ENCODE measurements at places on chromosomes 5 and 9. TPM values are rescaled to one million over a fixed set of nuclear protein-coding genes. Genes with fewer than 3 reads are reported as not detected.

Gene PIP5K1B
- 2.9 TPM for total RNA-seq

Gene SHOC1
- under 0.01 TPM for total RNA-seq

Gene CRB2
- total RNA-seq: not detected

Gene PCDHGC5
- total RNA-seq: 0.77 TPM

- DNase-seq: no peak
Observed at GRCh38 chr5:54736003-54736797, 218.6 kb downstream of the SNX18 start.

DNA sequence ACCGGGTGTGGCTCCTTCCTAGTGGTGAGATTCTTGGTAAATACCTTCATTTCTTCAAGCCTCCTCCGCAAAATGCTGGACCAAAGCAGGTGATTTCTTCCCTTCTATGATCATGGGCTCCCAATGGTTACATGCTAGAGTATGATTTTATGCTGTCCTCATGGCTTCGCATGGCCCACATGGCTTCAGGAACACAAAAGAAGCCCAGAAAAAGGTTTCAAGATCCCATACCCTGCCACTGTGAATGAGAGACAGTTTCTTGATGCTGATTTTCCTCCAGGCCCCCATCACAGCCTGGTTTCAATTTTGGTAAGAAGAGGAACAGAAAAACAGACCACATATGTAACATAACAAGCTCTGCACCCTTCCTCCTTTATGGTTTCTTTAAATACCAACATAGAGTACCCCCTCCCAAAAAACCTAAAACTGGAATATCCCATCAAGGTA is 2.4 kb upstream of the RXFP3 start:
- DNase-seq: no peak

GRCh38 chr5:74400067-74400466 is 240.5 kb downstream of the ENC1 start:
- DNase-seq: no peak

DNA sequence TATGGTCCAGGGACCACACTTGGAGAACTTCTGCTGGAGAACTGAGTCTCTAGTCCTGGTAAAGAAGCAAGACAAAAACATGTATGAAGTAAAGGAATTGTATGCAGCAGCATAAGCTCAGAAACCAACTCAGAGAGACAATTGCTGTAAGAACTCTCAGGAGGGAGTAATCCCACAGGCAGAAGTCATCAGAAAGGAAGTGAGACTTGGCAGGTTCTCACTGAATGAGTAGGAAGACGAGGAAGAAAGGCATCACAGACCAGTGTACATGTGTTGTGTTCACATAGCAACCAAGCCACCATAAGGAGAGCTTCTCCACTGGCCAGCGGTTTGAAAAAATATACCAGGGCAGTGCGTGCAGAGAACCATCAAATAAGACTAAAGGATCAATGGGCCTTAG is 57.9 kb upstream of the FST start:
- DNase-seq: peak; percentile 83

GRCh38 chr9:7033076-7034045 is 275.6 kb downstream of the KDM4C start:
- no peak for DNase-seq

- no peak for DNase-seq
Observed at GRCh38 chr9:127174386-127175318, 52.2 kb upstream of the ANGPTL2 start.

DNA sequence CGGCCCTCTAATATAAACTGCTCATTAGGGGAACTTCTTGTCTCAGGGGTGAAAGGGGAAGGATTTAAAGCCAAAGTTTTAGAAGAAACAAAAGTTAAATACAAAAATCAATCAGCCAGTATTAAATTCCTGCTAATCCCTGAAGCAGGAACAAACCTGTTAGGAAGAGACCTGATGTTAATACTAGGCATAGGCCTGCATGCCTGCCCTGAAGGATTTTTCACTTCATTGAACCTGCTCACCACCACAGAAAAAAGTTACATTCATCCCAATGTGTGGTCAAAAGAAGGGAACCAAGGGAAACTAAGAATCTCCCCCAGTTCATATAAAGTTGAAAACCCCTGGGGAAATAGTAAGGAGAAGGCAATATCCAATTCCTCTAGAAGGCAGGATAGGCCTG is 9.4 kb upstream of the RNF180 start:
- DNase-seq: no peak

GRCh38 chr9:82073551-82074543 is 85.3 kb downstream of the SPATA31D1 start:
- DNase-seq: no peak

DNA sequence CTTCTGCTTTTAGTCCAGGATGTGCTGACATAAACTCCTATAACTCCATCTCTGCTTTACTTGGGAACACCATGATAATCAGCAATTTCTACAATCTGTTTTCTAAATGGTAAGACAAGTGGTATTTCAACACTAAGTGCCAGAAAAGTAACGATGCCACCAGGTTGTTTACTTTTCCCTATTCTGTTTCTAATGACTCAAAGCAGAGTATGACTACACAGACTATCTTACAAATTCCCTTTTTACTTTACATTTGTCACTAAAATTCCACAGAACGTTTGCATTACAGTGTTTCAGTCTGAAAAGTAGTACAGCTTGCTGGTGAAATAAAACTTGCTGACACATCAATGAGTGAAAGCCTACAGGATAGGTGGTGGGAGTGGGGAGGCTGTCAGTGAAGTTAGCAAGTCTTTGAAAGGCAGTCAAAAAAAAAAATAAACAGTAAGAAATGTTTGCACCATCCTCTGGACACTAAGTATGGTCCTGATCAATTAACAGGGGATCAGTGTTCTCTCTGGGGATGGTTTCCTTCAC is 186.5 kb downstream of the LURAP1L start:
- DNase-seq: peak; percentile 63

GRCh38 chr9:120438111-120438510 is 141.9 kb downstream of the CDK5RAP2 start:
- peak; percentile 61 for DNase-seq

Data from bronchial epithelial cell (primary cell).